Stimulated activated CD4-positive, alpha-beta T cell treated with anti-CD3 and anti-CD28 coated beads, TNF-alpha, amount 100 ng/mL, for 24 hours (primary cell): ENCODE measurements at places on chromosomes 11 and 22.

DNA sequence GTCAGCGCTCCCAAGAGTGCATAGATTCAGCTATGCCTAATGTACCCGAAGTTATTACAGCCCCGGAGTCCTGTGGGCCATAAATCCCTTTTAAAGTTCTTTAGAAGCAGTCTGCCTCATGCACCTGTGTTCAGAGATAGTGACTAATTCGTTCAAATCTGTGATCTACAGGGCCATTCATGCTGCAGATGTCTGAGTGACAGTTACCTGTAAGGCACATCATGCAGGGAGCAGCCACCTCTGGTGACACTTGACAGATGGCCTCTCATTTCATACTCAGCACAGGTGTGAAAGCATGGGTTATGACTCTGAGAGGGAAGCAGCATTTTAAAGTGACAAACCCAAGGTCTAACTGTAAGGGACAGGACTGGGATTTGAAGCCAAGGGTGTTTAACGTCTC is 2.4 kb upstream of the E2F8 start:
- no peak for DNase-seq

GRCh38 chr22:30636226-30637077 is 871 bp downstream of the SLC35E4 start:
- DNase-seq = peak; percentile 16

- DNase-seq = no peak
Observed at GRCh38 chr22:49633010-49633324, 194.7 kb downstream of the BRD1 start.

DNA sequence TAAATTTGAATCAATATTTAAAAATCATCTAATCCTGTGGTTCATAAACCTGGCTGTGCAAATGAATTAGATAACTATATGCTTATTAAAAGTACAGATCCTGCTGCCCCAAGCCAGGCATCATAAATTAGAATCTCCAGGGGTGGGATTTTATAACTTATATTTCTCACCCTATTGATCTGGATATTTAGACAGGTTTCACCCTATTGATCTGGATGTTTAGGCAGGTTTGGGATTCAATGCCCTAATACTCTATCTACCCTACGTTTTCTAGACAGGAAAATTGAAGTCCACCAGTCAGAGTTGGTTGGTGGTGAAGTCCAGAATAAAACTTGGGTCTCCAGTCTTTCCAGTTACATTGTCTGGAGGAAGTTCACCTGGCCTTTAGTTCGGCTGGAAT is 2.6 kb downstream of the OR8B8 start:
- no peak for DNase-seq

DNA sequence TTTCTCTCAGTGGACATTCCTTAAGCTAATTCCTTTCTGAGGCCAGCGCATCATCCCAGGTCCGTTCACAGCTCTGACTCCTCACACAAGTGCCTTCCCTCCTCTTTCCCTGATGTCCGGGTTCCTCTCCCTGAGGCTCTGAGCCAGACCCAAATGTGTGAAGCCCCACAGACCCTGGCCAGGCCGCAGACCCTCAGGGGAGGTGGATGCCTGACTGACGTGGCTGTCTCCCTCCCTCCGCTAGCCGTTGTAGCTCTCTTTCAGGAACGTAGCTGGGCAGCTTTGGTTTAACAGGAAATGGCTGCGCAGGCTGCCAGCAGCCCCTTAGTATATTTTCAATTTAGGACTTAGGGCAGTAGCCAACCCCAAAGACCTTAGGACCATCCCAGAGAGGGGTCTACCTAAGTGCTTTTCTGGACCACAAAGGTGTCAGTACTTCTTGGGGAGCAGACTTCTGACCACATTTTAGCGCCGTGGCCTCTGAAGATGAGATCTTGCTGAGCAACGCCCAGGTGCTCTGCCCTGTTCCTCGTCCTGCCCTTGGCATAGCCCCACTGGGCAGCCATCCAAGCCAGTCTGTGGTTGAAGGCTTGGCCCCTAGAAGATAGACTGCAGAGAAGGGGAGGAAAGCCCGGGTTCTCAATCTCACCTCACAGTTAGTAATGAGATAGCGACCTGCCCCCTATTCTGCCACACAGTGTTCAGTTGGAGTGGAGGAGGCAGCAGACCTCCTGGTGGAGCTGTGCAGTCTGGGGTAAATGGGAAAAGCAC is 27.0 kb downstream of the MYBPC3 start:
- no peak for DNase-seq

DNA sequence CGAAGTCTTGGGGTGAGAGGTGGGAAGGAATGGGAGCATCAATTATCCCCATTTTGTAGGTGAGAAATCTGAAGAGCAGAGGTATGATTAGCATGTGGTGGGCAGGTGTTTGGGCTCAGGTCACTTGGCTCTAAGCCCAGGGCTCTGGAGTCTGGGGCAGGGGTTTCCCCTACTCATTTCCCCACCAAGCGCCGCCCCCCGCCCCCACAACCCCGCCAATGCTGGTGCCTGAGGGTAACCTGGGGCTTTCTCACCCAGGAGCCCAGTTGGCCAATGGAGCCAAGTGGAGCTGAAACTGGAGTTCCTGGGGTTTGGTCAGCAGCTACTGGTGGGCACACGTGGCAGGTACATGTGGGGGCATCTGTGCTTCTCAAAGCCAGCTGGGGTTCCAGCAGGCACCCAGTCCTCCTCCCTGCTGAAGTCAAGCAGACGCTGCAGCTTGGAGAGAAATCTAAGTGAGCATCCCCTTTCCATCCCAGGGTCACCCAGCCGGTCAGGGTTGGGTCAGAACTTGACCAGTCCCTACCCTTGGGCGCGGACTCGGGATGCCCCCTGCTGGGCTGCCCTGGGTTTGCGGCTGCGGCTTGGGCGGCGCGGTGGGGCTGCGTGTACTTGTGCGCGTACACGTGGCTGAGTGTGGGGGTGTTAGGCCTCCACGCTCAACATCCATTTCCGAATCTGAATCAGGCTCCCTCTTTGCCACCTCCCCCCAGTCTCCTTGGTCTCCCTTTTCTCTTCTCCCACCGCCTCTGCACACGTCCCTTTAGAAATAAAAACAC is 1.7 kb upstream of the CHRM1 start:
- DNase-seq = peak; percentile 47

- DNase-seq = no peak
Observed at GRCh38 chr11:28713850-28714249, 605.7 kb downstream of the METTL15 start.

GRCh38 chr22:20423008-20423905 is 14.4 kb downstream of the SCARF2 start:
- no peak for DNase-seq

DNA sequence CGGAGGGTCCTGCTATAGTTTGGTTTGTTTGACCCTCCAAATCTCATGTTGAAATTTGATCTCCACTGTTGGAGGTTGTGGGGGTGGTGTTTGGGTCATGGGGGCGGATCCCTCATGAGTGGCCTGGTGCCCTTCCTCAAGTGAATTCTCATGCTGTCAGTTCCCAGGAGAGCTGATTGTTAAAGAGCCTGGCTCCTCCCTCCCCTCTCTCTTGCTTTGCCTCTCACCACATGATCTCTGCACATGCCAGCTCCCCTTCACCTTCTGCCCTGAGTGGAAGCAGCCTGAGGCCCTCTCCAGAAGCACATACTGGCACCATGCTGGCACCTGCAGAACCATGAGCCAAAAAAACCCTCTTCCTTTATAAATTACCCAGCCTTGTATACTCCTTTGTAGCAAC is 7.1 kb downstream of the TSPAN18 start:
- no peak for DNase-seq

DNA sequence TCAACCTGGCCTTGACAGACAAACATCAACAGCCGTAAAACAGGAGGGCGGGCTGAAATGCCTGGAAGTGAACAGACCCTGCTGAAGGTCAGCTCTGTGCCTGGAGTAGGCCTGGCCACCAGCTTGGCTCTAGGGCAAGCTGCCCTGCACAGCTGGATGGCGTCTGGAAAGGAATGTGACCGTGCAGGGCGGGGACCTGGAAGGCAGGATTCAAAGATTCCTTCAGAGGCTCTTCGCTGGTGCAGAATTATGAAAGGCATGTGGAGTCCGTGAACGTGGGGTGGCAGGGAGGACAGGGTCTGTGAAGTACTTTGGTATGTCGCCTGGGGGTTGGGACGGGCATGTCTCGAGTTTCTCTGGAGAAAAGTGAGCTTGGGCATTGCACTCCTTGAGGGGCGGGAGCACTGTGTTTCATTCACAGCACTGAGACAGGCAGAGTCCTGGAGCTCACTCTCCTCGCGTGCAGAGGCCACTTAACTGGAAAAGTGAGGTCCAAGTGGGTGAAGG is 1.5 kb downstream of the EHD1 start:
- no peak for DNase-seq

DNA sequence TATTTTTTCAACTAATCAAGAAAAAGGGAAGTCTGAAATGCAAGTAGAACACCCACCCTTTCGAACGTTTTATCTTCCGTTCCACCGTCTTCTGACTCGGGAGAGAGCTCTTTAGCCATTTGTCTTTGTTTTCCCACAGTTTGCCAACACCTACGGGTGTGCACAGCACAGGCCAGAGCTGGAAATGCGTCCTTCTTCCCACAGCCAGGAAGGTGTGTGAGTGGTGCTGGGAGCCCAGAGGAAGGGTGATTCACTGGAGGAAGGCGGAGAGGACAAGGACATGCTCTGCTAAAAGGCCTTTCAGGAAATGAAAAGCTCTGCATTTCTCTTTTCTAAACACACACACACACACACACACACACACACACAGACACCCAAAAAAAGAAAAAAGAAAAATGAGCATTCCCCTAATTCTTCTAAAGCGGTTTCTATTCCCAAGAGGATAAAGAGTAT is 18.5 kb downstream of the ENDOD1 start:
- DNase-seq = no peak

- no peak for DNase-seq
Observed at GRCh38 chr11:762421-763072, 14.7 kb downstream of the GATD1 start.

DNA sequence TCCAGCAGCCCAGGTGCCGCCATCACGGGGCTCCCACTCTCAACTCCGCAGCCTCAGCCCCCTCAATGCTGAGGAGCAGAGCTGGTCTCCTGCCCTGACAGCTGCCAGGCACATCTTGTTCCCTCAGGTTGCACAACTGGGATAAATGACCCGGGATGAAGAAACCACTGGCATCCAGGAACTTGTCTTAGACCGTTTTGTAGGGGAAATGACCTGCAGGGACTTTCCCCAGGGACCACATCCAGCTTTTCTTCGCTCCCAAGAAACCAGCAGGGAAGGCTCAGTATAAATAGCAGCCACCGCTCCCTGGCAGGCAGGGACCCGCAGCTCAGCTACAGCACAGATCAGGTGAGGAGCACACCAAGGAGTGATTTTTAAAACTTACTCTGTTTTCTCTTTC is at the start of gene SAA1:
TSS of gene SAA1 (plus strand) at position 316 of the 400 bp plus-strand sequence. CDS start 624 bp downstream, outside the sequence.
- DNase-seq = no peak

DNA sequence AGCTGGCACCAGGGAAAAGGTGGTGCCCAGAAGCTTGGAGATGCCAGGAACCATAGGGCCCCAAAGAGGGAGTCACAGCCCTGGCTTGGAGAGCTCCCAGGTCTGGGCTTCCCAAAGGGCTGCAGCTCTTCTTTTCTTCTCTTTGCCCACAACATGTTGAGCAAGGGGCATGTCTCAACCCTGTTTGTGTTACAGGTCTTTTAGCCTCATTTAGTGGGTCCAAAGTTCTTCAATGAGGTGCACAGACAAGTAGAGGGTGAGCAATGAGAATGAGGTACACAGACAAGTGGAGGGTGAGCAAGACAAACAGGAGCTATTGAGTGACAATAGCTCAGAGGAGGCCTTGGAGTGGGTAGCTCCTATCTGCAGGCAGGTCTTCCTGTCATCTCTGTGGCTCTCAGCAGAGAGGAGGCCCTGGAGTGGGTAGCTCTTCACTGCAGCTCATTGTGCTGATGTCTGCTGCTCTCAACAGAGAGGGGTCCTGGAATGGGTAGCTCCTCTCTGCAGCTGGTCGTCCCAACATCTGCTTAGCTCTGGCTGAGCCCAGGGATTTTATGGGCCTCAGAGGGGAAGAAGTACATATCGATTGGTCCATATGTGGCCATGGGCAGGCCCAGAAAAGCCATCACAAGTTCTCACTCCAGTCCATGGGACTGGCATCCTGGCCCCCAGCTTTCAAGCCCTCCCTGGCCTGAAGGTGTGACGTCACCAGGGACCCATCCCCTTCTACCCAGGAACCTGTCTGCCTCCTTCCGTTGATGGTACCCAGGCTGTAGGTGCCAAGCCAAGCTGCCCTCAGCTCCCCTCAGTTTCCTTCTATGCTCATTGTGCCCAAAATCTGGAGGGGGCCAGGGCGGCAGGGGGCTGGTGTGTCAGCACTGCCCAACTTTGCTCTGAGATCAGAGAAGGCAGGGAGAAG is 34.9 kb downstream of the WBP2NL start:
- no peak for DNase-seq

DNA sequence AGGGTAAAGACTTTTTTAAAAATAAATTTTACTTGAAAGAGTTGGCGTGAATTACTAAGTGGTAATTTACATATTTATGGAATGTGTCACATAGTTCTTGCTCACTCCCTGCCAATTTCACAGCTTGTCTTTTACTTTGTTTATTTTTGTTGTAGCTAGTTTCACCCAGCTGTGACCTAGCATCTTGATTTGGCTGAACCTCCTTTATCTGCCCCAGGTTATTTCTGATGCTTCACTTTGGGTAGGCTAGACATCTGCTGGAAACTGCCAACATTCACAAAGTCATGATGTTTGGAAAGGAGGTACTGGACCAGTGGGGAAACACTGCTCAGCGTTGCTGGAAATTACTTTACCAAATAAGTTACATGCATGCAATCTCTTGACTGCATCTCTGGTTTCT is 1676.0 kb upstream of the RAG2 start:
- no peak for DNase-seq

DNA sequence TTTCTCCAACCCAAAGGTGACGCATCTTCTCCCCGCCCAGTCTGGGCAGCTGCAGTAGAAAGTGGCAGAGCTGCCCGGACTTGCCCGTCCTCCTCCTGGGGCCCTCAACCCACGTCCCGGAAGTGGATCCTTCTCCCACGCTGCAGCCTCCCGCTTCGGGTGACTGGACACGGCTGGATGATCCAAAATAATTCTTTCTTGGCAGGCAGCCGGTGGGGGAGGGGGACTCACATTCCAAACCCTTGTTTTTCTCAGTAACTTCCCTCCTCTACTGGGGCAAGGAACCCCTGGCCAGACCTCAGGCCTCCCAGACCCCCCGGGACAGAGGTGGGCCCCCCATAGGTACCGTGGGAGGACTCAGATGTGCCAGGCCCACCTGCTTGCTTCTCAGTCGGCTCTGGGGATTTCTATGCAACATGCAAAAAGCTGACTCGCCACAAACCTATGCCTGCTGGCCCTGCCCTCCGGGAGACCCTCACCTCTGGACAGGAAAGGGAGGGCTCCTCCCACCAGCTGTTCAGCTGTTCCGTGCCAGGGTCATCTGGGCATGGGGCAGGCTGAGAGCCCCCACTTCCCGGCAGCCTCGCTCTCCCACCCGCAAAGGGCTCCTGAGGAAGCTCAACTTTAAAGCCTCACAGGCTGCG is 1.4 kb downstream of the PLXNB2 start:
- no peak for DNase-seq

DNA sequence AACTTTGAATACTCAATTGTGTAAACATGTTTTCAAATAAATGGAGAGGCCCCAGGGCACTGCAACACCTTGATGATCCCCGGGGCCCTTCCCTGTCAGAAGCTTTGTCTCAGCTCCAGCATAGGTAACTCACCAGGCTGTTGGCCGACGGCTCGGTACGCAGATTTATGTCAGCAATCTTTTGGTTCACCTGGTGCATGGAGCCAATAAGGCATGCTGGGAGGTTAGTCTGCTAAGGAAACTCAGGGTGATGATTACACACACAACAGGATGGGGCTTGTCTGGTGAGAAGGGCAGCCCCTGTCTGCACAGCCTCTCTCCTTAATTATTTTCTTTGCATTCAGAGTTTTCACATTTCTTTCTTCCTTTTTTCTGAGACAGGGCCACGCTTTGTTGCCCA is 10.8 kb downstream of the FAM227A start:
- no peak for DNase-seq
